Activated naive CD4-positive, alpha-beta T cell (primary cell): ENCODE measurements at places on chromosomes 6 and 20.
A peak's percentile ranks its signal among the peaks of the same experiment; 100 is the strongest.

DNA sequence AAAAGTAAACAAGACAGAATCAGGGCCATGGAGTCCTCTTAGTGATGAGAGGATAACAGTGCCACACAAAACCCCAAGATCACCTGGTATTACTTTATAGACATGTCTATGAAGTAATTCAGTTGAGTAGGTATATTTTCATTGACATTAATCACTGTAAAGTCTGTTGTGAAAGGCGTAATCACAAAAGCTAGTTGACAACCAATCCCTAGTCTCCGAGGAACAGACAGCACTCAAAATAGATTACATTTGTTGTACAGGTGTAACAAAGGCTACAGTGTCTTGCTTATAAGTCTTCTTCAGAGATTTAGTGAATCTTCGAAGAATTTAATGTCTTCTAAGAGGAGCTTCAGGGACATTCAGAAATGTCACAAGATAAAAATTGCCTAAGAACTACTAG, 120.1 kb downstream of the TMEM200A start:
- no peak for DNase-seq

DNA sequence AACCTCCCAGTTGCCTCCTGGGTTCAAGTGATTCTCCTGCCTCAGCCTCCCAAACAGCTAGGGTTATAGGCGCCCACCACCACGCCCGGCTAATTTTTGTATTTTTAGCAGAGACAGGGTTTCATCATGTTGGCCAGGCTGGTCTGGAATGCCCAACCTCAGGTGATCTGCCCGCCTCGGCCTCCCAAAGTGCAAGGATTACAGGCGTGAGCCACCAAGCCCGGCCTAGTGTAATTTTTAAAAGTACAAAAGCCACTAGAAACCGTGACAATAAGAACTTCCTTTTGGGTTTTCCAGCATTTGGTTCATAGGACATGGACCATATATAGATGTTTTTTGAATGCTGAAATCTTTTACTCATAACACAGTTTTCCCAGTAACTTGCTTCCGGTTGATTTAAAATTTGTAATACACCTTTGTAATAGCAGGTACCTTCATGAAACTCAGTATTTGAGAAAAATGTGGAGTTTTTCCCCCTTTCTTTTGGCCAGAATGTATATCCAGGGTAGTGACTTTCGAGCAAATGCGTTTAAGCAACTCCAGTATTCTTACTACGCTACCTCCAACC, 467 bp downstream of the PXT1 start:
- no peak for DNase-seq

DNA sequence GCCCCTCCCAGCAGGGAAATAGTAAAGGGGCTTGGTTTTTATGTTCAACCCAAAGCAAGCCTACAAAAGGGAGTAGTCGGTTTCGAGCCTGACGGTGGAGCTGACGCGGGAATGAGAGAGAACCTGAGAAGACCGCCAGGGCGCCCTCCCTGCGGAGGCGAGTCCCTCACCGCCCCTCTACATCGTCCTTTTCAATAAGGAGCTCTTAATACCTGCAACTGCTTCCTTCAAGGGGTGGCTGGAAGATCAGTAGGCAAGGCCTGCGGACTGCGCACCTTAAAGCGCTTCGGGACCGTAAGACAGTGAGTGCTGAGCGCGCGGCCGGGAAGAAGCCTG, 709 bp upstream of the ZNF76 start:
- DNase-seq = no peak

DNA sequence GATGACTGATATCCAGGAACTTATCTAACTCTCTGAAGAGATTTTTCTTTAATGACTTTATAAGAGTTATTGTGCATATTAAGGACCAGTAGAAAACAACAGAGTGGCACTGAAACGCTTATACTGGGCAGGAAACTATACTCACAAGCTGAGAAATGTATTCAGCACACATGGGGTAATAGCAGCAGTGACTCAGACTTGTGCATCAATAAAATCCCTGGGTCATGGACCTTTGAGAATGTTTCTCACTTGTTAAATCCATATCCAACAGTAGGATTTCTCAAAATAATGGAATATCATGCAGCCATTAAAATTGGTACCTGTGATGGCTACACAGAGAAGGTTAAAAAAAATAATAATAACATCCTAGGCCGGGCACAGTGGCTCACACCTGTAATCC, 219.5 kb downstream of the BTBD9 start:
- DNase-seq = no peak

DNA sequence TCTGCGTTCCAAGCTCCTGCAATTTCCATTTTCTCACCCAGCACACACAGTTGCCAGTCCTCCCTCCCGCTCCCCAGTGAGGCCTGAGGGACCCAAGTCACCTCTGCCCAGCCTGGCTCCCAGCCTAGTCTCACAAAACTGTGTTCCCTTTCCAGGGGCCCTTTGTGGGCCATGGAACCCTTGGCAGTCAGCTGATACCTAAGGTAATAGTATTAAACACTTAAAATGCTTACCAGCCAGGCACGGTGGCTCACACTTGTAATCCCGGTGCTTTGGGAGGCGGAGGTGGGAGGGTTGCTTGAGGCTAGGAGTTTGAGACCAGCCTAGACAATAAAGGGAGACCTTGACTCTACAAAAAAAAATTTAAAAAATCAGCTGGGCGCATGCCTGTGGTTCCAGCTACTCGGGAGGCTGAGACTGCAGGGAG, 3.2 kb upstream of the RBM38 start:
- DNase-seq = no peak

- peak; percentile 18 for DNase-seq
Observed at GRCh38 chr6:137218473-137218916, 690 bp downstream of the IFNGR1 start.

GRCh38 chr6:89057759-89058158, 22.8 kb upstream of the PNRC1 start:
- DNase-seq = no peak

DNA sequence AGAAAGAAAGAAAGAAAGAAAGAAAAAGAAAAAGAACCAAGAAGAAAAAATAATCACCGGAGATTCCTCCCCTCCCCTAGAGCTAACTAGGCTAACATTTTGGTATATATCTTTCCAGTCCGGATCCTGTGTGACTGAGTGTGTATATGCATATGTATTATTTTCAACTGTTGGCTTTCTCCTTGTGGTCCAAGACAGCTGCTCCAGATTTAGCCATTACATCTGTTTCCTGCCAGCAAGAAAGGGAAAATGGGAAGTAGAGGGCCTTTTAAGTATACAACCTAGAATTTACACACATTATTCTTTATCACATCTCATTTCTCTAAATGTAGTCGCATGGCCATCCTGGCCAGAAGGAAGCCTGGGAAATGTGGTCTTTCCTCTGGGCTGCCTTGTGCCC, 15.2 kb downstream of the SLC52A3 start:
- no peak for DNase-seq

DNA sequence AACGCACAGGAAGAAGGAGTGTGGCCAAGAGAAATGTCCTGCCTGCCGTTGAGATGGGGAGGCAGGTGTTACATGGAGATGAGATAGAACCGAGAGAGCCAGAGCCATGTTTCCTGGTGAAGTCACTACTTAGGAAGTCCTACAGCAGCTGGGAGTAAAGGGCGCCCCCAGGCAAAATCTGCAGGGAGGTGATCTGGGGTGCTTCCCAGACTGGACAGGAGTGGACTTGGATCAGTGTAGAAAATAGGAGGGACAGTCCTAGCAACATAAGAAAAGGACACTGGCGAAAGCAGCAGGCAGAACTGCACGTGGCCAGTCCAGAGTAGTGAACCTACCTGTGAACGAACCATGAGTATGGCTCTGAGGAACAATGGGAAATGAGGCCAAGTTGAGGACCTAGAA, 85.3 kb downstream of the CD164 start:
- no peak for DNase-seq

GRCh38 chr6:111651185-111652034, 45.7 kb upstream of the TRAF3IP2 start:
- no peak for DNase-seq

GRCh38 chr20:16017656-16018055, 555.6 kb downstream of the KIF16B start:
- no peak for DNase-seq

DNA sequence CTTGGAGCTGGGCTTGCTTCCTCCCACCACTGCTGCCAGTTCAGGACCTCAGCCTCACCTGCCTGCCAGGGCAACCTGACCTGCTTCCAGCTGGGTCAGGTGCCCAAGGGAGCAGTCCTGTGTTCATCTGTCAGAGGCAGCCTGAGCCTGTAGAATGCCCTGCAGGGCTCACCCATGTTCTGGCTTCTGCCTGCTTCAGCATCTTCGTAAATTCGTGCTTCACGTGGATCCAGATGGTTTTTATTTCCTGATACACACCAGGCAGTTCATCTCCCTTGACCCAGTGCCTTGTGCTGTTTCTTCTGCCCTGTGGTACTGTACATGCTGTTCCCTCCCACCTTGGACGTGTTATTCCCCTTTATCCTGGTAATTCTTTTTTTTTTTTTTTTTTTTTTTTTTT, 50.2 kb downstream of the ARID1B start:
- DNase-seq = no peak

DNA sequence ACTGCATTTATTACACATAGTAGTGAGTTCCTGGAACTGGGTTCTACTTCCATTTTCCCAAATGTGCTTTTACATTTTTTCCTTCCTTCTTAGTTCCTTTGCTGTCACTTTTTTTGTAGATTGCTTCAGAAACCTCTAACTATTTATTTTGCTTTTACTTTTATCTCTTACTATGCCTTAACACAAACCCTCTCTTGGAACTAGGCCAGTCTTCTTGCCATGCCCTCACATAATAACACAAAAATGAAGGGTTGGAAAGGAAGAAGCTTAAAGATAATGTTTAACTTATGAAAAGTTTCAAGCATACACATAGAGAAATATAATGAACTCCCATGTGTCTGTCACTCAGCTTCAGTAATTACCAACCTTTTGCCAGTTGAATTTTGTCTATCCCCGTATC, 27.1 kb downstream of the TOP1 start:
- DNase-seq = no peak

DNA sequence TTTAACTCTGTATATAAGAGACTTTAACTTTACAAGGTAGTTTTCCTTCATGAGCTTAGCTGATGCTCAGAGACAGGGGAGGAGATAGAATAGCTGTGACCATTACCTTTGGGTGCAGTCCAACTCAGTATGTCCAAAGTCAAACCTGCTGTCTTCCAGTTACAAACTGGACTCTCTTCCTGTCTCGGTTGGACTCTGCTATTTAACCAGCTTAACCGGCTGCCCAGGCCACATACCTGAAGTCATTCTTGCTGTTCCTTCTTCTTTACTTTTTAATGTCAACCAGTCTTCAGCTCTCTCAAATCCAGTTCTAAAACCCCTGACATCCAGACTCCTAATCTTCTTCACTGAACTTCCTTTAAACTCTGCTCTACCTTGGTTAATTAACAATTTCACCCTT, 138.3 kb upstream of the TSHZ2 start:
- DNase-seq = no peak

DNA sequence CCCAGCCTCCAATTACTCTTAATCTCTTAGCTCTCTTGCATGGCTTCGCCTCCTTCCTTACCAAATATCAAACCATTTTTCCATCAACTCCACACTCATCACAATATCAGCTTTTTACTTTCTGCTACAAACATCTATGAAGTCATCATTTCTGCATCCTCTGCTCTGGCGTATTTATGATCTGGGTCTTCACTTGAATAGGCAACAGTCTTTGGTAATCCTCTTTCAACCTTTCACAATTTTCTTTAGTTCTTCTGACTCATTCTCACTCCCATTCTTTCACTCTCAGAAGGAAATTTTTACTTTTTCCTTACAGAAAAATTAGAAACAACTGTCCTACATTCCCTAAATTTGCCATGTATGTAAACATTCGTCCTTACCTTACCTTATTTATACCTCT, 522.4 kb downstream of the HDGFL1 start:
- no peak for DNase-seq

DNA sequence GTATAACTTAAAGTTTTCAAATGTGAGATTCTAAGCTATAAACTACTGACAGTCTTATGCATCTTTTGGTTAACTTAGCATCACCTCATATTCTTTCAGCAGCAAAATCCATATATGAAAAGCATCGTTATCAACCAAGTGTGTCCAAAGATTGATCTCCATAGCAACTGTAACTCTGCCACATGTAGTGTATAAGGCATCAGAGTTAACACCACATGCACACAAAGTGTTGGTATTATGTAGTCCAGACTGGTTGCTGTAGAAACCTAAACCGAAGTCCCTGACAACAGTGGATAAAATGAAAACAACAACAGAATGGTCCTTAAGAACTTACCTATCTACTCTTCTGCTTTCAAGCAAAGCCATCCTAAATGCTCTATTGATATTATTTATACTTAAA, 39.6 kb downstream of the PDSS2 start:
- DNase-seq = no peak

- no peak for DNase-seq
Observed at GRCh38 chr20:62203378-62204030, 16.6 kb downstream of the HRH3 start.

DNA sequence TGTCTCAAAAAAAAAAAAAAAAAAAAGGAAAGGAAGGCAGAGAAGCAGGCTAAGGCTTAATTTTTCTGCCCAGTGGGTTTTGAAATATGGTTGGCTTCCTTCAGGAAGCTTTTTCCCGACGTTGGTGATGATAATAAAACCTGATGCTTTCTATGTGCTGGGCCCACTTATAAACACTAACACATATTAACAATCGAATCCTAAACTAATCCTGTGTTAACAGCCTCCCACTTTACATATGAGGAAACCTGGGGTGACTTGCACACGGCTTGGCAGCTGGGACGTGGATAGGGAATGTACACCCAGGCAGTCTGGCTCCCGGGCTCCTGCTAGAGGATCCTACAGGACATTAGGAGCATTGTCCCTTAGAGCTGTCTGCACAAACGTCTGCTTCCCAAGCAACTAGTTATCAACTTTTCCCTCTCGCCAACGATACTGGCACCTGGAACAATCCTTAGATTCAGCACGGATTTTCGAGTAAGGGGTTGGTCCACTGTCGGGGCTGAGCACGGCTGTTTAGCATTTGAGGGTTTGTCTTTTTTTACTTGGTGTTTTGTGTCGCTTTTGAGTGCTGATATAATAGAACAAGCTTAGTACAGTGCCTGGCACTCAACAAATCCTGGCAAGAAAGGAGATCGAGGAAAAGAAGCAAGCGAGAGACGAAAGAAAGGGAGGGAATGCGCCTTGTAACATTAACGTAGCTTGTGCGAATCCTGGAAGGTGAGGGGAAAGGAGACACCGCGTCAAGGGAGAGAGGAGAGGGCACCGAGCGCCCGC, 622 bp upstream of the KIZ start:
- no peak for DNase-seq

DNA sequence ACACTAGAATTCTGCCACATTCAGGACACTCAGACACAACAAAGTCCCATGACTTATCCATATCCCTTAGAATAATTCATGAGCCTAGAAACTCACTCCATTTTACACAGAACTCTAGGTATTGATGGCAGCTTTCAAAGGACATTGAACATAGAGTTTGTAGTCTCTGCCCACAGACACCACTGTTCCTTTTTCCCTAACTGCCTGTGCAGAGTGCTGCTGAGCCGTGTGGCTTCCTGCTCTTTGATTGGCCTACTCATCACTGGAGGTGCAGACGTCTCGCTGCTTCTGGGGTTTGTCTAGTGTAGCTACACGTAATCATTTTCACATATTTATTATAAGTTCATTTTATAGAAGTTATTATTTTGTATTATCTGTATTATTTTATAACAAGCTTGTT, 407.6 kb downstream of the PREX1 start:
- no peak for DNase-seq
